ENCODE measurements at places on chromosomes 7 and 10.

GRCh38 chr10:118958984-118959925, 70.3 kb upstream of the NANOS1 start:
- DNase-seq, result no peak

- no peak for DNase-seq
These were observed 244.6 kb downstream of the AGMO start for GRCh38 chr7:15317215-15317614.

GRCh38 chr10:44512431-44513022, 127.6 kb upstream of the CXCL12 start:
- DNase-seq, result no peak

- no peak for DNase-seq
These were observed 206.4 kb upstream of the LRRTM3 start for GRCh38 chr10:66719483-66719882.

- no peak for DNase-seq
These were observed 789.8 kb downstream of the PHTF2 start for GRCh38 chr7:78588393-78588792.

GRCh38 chr7:133789974-133790373, 337.2 kb upstream of the LRGUK start:
- no peak for DNase-seq

DNA sequence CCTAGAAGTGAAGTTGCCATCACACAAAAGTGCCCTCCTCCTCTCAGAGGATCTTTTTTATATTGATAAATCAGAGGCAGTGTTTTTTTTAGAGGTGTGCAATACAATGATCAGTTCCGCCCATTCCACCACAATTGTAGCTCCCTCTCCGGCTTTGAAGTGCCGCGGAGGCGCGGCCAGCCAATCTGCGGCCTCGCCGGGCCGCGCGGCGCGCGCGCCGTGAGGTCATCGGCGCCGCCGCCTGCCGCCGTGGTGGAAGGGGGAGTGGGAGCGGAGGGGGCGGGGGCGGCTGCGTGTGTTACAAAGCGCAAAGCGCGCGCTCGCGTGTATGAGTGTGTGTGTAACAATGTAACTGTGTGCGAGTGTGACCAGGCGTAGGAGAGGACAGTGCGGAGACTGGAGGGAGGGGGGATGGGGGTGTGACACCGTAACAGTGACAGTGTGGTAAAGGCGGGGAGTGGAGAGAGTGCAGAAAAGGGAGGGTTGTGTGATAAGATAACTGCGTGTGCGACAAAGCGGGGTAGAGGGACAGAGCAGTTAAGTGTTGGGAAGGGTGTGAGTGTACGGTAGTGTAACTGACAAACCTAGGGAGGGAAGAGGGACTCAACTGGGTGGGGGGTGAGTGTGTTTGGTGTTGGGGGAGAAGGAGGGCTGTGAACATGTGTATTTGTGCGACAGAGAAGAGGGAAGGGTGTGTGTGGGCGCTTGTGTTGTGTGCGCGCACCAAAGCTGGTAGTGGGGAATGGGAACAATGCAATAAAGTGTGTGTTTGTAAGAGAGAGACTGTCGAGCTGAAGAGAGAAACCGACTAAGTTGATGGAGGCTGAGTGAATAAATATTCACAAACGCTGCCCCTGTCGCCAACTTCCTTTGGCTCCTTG, at the start of gene SP8:
Gene SP8, minus strand, starts transcription at position 108 of the 881 bp plus-strand sequence. Its CDS starts 88 bp downstream, at position 20.
- no peak for DNase-seq

DNA sequence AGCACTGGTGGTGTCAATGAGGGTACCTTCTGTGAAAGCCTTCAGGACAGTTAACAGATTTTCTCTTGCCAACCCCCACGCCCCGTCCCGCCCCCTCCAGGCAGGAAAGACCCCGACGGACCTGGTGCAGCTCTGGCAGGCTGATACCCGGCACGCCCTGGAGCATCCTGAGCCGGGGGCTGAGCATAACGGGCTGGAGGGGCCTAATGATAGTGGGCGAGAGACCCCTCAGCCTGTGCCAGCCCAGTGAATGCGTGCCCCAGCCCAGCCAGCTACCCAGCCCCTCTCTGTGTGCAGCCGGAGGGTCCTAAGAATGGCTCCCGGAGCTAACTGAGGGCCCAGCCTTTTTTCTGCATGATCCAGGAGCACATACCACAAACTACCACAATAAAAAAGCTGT, 713 bp upstream of the HOGA1 start:
- no peak for DNase-seq

DNA sequence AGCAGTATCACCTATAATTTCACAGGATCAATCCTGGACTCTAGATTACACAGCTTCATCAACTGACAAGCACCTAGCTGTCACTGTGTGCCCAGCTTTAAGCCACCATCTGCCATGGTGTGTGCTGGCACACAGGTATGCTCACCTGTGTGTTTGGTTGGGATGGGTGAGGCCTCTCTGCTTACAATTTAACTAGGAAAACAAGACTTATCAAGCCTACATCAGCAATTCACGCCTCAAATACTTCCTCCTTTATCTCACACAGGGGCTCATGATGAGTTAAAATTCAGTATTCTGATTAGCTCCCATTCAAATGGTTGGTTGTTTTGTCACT, 608.2 kb downstream of the PARD3 start:
- DNase-seq, result no peak

- DNase-seq, result no peak
These were observed 4.8 kb downstream of the EPHB4 start for GRCh38 chr7:100822236-100823139.

- no peak for DNase-seq
These were observed 109.8 kb upstream of the ELMO1 start for GRCh38 chr7:37558320-37559096.

DNA sequence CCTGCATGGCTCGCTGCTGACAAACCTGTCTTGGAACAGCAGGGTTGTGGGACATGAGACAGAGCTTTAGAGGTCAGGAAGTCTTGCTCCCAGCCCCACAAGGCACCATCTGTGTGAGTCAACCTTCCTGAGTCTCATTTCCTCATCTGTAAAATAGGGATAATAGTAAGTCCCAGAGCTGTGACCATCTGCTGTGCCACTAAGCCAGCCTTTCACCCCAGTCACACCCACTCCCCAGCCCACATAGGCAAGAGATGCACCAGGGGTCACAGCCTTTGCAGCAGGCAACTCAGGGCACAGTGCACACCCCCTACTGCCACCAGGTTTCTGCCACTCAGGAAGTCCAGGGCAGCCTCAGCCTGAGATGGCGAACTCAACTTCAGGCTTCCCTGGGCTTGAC, 29.4 kb upstream of the CDH23 start:
- DNase-seq, result no peak

- no peak for DNase-seq
These were observed 15.2 kb upstream of the COMTD1 start for GRCh38 chr10:75250934-75251333.

DNA sequence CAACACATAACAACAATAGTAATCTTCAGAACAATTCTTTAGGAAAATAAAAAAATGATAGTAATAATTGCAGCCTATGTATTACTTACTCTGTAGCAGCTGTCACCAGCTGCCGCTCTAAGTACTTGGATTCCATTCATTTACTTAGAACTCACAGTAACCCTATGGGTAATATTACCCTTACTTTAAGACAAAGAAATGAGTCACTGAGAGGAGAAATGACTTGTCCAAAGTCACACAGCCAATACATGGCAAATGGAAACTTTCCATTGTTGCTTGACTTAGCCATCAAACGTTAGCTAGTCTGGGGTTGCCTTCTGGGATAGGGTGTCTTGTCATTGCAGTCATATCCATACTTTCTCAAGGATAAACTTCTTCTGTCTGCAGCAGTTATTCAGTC, 3.6 kb downstream of the CCNY start:
- no peak for DNase-seq

GRCh38 chr7:51062222-51062987, 254.2 kb downstream of the COBL start:
- no peak for DNase-seq

DNA sequence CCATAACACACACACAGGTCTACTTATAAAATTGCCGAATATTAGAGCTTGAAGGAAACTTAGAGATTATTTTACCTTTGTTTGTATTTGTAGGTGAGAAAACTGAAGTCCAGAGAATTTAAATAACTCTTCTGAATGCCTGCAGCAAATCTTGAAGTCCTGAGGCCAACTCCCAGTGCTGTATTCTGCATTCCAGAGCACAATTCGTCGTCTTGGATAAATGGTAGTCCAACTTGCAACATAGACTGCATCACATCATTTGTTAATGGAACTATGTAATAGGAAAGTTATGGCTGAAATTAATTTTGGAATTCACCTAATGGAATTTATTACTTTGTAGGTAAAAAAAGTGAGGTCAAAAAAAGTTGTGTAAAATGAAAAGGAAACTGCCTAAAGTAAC, 37.3 kb upstream of the SEMA3D start:
- DNase-seq, result no peak

DNA sequence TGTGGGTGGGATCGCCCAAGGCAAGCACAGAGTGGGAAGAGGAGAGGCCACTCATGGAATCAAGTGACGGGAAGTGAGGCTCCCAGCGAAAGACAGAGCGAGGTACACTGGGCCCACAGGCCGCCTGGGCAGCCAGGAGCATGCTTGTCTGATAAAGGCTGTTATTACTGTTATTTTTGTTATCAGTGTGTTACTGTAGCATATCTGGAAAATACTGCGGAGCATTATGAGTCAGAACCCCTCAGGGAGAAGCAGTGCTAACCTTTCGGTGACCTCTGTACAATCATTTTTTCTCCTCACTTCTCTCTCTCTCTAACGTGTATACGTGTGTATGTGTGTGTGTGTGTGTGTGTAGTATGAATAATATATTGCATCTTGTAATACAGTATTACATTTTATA, 3.8 kb upstream of the TCERG1L start:
- no peak for DNase-seq

GRCh38 chr7:96308253-96308949, 13.5 kb downstream of the SLC25A13 start:
- no peak for DNase-seq

DNA sequence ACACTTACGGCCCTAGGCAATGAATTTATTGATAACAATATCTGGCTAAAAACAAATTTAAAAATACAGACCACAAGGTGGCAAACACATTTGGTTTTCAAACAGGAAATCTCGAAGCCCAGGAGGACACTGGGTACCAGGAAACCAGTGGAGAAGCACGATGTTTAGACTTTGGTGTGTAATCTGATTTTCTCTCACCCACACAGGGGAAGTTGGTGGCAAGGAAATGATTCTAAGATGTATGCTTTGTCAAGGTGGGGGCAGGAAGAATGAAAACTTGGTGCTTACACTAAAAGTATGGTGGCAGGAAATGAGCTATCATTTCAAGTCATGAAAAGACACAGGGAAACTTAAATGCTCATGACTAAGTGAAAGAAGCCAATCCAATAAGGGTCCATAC, 113.2 kb upstream of the ANKRD1 start:
- DNase-seq, result peak; percentile 59

DNA sequence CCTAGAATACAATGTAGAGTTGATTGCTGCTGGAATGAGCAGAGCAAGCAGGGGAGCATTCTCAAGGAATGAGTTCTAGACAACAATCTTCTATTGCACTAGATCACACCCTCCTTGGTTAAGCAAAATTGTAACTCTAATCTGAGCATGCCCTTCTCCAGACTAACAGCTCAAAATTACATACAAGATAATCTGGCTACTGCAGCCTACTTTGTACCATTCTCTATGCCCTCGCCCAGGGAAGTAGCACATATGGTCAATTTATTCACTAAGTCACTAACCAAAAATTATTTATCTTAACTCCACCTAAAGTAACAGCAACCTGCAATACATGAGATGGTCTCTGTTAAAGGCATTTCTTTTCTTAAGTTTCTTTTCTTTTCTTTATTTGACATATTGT, 42.5 kb upstream of the KCTD7 start:
- no peak for DNase-seq

- no peak for DNase-seq
These were observed 134.9 kb downstream of the ZNF22 start for GRCh38 chr10:45135443-45136198.

- DNase-seq, result no peak
These were observed 420.3 kb upstream of the POM121L12 start for GRCh38 chr7:52615021-52615695.

DNA sequence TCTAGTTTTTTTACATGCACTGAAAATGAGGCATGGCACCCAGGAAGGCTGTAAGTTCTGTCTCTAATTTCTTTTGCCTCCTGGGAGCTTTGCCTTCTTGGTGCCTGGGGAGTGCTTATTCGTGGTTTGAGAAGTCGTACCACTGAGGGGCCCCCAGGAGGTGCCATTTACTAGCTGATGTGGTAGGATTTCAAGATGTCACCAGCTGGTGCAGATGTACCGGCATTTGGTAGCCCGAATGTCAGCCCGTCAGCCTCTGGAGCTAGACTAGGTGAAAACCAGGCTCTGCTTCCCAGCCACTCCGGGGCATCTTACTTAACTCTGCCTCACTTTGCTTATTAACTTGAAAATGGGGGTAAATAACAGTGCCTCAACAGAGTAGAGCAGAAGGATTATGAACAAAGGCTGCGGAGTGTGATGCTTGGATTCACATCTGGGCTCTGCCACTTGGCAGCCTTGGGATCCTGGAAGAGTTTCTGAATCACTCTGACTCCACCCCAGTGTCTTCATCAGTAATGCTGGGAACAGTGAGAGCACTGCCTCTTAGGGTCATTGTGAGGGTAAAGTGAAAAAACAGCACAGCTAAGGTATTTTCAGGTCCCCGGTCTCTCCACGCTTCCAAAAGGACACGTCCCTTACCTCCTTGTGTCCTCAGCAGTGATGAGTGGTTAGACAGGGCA, 31.4 kb upstream of the BTBD16 start:
- DNase-seq, result no peak
